ENCODE measurements at places on chromosomes 7 and 10.

- DNase-seq: no peak
These were observed 5.5 kb upstream of the DUSP5 start for GRCh38 chr10:110492069-110492822.

DNA sequence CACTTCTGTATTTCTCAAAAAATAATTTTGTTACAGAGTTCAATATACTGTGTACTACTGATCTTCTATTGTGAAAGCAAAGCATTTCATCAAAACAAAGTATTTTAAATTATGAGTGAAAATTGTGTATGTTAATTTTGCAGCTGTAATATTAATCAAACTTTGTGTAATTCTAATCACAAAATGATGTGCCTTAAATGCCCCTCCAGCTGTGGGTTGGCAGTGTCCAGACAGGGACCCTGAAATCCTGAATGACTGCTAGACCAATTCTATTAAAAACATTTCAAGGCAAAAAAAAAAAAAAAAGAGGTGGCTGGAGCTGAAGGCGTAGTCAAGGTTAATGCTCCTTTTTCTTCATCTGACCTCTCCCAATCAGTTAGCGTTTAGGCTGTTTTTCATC, 36.2 kb downstream of the SCD start:
- no peak for DNase-seq

DNA sequence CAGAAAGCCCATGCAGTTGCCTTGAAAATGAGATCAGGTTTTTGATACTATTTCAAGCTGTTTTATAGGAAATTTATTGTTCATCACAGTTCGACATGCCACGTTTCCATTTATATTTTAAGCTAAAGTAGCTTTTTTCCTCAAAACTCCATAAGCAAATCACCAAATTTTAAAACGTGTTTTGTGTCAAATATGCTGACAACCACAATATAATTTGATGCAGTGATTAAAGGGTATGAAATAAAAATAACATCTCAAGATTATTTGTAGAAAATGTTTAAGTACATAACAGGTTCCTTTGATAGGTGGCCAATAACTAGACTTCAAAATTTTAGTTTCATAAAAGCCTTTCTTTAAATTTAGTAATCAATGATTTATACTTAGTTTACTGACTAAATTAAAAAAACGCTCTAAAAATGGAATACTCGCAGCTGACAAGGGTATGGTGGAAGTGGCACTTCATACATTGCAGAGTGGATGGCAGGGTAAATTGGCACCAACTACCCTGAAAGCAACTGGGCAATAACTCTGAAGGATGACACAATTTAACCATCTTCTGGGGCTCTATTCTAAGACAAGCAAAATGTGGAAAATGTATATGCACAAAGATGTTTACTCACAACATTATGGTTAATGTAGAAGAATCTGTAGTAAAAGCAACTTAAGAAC, 481.6 kb downstream of the TNS3 start:
- DNase-seq: no peak

DNA sequence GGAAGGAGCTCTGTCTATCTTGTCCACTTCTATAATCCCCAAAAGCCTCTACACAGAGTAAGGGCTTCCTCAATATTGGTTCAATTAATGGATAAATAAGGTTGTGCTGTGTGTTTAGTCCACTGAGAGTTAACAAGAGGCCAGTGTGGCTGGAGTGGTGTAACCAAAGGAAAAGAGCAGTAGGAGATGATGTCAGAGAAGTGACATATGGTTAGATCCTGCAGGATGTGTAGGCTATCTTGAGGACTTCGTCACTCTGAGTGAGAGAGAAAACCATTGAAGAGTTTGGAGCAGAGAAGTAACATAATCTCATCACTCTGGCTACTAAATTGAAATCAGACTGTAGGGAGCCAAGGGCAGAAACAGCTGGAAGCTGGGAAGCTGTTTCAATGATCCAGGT, 13.0 kb upstream of the RUNDC3B start:
- no peak for DNase-seq

DNA sequence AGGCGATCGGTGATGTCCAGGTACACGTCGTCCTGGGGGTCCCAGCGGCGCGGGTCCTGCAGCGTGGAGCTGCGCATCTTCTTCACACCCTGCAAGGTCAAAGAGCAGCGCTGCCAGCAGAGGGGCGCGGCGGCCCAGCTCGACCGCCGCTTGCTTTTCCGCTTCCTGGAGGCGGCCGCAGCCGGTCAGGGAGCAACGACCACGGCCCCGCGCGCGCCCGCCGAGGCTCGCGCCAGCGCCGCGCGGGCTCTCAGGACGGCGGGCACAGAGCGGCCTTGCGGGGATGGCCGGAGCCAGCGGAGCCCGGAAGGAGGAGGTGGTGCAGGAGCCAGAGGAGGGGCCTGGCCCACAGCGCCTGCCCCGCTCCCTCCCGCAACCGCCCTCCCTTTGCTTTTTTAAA, 76.4 kb upstream of the CDC14C start:
- DNase-seq: no peak

DNA sequence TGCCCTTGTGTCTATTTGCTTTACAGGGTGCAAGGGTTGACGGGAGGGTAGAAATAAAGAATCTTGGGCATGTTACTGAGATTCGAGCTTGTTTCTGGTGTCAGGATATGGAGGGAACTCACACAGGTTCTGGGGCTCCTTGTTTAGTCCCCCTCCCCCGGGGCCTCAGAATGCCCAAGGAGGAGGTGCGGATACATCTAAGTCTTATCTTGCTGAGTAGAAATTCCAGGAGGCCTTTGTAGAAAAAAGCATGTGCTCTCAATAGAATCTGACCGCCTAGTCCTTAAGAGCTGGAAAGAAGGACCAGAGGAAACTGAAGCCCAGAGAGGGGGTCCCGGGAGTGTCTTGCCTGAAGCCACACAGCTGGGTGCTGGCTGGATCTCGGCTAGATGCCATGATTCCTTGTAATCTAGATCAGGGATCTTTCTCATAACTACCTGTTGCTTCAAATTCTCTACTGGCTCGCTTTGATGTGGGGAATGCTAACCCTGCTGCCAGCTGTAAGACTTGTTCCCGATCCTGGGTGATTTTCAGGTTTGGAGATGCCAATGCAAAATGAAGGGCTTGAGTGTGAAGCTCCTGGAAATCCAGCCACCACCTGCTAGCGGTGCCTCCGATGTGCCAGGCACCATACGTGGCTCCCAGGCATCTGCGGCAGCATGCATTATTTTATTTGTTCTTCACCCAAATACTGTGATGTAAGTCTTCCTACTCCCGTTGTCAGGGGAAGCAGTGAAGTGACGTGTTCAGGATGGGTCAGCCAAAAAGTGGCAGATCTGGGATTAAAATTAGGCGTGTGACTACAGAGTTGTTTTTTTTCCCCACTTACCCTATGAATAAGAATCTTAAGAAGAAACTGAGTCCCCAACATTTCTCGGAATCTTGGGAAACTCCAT, 226.0 kb downstream of the TCF7L2 start:
- DNase-seq: no peak

- no peak for DNase-seq
These were observed 170.9 kb upstream of the RHEB start for GRCh38 chr7:151690606-151691005.

DNA sequence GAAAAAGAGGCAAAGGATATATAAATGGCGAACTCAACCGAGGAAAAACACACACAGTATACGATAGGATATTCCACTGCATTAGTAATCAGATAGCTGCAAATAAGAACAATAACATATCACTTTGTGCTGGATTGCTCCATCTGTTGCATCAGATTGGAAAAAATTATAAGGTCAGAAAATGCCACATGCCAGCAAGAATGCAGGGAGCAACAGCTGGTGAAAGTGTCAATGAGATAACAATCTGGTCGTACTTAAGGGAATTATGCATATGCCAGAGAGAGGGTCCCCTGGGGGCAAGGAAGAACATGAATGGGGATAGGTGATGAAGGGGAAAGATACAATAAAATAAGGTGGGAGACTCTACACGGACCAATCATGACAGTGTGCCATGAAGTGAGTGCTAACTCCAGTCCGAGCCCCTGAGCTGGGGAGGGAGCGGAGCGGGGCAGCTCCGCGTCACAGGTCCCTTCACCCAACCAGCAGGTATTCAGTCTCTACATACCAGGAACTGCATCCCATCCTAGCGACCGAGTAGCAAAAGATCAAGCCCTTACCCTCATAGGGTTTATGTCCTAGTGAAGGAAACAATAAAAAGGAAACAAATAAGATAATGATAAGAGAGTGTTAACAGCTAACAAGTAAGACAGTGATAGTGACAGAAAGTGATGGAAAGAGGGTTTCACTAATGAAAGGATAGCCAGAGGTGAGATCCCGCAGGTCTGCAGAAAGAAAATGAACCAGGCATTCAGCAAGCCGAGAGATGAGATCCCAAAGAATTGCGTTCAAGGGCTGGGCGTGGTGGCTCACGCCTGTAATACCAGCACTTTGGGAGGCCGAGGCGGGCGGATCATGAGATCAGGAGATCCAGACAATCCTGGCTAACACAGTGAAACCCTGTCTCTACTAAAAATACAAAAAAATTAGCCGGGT, 9.4 kb downstream of the MPP7 start:
- no peak for DNase-seq

- no peak for DNase-seq
These were observed 85.3 kb downstream of the FAM241B start for GRCh38 chr10:69715156-69715898.

DNA sequence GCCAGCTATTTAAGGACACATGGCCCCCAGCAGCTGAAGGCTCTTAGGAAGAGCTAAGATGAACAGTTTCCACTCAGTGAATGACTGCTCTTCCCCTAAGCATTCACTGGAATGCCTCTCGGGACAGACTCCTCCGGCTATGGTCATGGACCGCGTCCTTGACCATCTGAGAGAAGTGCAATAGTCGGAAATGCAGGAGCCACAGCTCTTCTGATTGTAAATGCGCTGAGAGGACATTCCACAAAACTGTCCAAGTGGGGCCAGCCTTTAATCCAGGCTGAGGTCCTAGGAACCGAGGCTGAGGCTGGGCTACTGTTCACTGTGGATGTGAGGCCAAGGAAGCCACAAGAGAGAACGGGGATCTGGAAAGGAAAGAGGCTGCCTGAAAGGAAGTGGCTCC, 162.0 kb upstream of the TMEM72 start:
- no peak for DNase-seq

GRCh38 chr10:95462740-95463667, 98.2 kb downstream of the SORBS1 start:
- no peak for DNase-seq

- DNase-seq: no peak
These were observed 2.7 kb downstream of the EVX1 start for GRCh38 chr7:27245124-27245797.

DNA sequence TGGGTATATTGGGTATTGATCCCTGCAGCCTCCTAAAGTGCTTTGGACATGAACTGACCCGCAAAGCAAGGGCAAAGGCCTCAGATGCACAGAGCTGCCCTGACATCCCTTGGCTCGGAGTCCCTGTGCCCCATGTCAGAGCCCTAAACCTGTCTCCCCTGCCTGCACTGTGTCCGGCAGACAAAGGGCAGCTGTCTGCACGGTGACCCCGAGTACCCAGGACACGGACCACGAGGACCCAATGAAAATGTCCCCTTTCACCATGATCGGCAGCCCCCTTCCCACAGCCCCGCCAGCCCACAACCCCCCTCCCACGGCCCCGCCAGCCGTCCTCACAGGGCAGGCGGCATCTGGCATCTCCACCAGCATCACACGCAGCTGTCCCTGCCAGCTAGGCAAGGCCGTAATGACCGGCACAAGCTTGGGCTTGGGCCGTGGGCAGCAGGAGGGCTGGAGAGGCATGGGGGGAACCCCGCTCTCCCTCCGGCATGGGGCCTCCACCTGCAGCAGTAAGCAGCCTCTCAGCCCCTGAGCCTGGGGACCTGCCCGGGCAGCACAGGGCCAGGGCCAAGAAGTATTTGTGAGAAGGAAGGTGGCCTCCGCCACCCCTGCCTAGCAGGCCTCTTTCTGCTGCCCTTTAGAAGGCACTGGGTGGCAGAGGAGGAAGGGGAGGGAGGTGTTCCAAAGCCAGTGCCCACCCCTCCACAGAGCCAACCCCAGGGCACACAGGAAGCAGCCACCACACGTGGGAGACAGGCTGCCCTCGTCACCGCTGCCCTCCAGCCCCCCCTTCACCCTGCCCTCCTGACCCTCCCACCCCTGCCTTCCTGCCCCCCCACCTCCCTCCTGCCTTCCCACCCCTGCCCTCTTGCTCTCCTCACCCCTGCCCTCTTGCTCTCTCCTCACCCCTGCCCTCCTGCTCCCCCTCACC, 10.1 kb downstream of the NUDT1 start:
- no peak for DNase-seq

GRCh38 chr10:120586471-120586872, 129.4 kb downstream of the PLPP4 start:
- no peak for DNase-seq

Data from fibroblast of skin of left quadriceps (primary cell).